ENCODE measurements at places on chromosomes 5 and 9.

- DNase-seq = no peak
Observed at GRCh38 chr5:162193012-162193411, 125.4 kb downstream of the GABRG2 start.

DNA sequence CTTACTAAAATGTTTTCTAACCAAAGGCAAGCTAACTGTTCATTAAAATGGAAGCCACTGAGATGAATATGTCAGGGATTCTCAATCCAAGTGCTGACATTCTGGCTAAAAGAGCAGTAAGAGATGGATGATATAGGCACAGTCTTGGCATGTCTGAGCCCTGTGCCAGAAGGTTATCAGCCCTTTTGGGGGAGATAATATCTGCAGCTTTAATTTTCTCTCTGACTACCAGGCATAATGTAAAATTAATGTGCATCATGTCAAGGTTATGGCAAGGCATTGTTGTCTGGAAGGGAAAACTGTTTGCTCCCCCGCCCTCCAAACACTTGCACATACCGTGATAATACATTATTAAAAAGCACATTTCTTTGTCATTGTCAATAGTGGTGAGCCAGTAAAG, 609.8 kb downstream of the ZNF608 start:
- no peak for DNase-seq

- no peak for DNase-seq
Observed at GRCh38 chr5:108548684-108549596, 167.0 kb upstream of the FBXL17 start.

DNA sequence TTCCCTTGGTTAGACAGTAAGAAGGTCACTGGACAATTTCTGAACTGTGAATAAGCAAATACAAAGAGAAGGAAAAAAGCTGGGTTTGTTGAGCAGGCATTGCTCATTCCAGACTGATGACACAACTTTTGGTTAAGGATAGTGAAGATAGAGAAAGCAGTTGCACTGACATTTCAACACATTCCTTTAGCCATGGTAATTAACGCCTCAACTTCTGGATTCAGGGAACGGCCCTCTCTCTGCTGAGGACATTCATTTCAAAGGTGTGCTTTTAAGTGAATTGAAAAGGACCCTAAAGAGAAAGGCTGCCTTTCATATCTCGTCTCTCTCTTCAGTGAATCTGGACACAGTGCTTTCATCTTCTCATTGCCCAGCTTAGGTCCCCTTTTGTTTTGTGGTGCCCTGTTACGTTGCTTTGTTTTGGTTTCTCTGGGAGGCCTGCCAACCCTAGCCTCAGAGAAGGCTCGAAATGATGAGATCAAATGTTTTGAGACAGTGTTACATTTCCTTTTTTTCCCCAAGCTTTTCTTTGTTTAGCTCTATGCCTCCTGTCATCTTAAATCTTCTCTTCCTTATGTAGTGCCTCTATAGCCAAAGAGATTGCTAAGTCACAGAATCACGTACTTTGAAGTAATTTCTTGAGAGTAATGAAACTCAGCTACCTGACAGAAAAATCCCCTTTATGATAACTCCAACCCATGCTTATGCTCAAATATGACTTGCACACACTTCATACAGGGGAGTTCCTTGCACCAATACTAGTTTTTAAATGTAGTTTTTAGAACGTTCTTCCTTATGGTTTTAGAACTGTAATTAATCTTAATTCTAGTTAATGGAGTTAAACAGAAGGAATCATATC, 94.4 kb upstream of the IFNE start:
- peak; percentile 38 for DNase-seq

DNA sequence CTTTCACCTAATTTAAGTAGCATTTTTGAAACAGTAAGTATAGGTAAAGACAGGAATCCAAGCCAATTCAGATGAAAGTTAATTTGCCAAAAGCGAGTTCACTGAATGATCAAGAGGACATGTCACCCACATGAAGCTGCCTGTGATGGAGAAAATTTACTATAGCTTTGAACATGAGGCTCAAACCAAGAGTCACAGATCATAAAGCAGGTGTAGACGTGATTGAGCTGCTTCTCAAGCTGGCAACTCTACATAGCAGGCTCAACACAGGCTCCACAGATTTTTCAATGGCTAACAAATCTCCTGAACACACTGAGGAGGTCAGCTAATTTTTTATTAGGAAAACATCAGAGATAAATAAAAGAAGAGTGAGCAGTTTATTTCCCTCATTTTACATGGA, 173.7 kb downstream of the FAM114A2 start:
- DNase-seq = no peak

GRCh38 chr9:125477089-125477544, 215.5 kb downstream of the GAPVD1 start:
- no peak for DNase-seq

- DNase-seq = peak; percentile 11
Observed at GRCh38 chr9:136665111-136665703, 2.5 kb downstream of the EGFL7 start.

DNA sequence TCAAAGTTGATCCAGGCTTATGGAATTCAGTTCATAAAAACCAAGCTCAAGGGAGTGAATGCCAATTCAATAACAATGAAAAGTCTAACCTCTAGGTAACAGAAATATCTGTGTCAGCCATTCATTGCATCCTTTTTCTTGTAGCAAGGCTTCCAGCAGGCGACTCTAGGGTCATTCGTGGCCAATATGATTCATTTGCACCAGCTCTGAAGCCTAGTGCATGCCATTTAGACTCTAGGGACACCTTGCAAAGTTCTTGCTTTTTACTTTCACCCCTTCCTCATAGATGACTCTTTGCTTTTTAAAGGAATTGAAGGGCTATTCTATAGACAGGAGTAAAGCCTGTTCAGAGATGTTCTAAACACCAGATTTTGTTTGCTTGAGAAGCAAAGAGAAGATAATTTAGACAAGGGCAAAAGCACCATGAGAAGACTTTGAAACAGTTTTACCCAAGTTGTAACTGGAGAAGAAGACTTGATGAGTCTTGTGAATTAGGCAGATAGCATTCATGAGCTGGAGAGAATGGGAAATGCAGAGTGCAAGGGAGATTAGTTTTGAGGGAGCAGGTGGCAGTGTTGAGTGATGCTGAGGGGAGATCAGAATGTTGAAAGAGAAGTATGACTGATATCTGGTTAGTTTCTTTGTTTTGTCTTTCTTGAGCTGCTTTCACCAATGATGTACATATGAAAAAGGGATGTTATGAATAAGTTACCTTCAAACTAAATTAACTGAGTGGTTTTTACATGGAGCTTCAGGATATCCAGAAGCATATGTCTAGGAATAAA, 94.5 kb downstream of the F2RL2 start:
- no peak for DNase-seq

GRCh38 chr5:59745415-59745863, 148.1 kb downstream of the PDE4D start:
- no peak for DNase-seq

DNA sequence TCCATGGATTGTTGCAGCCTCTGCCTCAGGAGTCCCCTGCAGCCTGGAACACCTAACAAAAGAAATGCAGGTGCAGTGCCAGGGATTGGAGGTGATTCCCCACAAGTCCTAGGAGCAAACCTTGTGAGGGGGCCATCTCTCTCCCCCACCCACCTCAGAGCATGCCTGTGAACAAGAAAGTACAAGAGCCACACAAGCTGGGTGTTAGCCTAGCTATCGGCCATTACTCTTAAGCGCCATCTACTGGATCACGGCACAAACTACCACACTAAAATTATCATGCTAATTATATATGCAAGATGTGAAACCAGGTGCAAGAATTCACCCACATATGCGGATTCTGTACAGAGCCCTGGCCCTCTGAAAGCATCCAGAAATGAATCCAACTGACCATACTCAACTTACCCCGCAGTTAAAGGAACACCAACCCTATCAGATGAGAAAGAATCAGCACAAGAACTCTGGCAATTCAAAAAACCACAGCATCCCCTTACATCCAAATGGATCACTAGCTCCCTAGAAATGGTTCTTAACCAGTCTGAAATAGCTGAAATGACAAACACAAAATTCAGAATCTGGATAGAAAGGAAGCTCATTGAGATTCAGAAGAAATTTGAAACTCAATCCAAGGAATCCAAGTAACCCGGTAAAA, 16.5 kb upstream of the PRSS3 start:
- DNase-seq = peak; percentile 65

- DNase-seq = peak; percentile 52
Observed at GRCh38 chr9:99253772-99254431, 31.8 kb downstream of the SEC61B start.

DNA sequence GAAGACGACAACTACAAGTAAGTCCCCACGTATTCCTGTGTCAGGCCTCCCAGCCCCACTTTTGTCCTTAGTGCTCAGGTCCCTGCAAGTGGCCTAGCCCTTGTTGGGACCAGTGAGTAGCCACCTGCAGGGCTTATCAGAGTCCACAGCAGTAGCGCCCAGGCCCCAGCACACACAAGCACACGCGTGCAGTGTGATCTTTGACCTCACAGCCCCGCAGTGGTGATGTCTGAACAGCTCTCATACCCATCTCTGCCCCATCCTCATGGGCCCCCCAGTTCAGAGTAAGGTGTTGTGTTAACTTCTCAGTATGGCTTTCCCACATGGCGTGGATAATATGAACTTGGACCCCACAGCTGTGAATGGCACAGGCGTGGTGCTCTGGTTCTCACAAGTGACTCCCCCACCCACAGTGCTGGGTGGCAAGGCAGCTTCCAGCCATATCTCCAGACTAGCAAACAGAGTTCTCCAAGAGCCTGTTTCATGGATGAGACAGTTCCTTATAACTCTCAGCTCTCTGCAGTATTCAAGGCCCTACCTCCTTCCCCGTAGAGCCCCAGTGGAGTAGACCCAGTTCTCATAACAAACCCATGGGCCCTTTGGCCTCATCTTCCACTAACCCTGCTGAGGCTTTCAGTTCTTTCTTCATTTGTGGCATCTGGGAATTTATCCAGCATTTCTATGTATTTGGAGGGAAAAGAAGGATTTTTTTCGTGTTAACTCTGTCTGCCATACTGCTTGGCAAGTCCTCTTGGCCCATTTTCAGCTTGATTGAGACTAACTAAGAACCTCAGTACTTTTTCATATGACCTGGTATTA, 46.5 kb upstream of the ANGPTL2 start:
- DNase-seq = no peak

GRCh38 chr9:15277400-15278090, 29.5 kb downstream of the TTC39B start:
- DNase-seq = no peak

DNA sequence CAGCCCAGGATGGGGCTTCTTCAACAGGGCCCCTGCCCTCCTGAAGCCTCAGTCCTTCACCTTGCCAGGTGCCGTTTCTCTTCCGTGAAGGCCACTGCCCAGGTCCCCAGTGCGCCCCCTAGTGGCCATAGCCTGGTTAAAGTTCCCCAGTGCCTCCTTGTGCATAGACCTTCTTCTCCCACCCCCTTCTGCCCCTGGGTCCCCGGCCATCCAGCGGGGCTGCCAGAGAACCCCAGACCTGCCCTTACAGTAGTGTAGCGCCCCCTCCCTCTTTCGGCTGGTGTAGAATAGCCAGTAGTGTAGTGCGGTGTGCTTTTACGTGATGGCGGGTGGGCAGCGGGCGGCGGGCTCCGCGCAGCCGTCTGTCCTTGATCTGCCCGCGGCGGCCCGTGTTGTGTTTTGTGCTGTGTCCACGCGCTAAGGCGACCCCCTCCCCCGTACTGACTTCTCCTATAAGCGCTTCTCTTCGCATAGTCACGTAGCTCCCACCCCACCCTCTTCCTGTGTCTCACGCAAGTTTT, 23.6 kb downstream of the PCDHGC5 start:
- peak; percentile 83 for DNase-seq

DNA sequence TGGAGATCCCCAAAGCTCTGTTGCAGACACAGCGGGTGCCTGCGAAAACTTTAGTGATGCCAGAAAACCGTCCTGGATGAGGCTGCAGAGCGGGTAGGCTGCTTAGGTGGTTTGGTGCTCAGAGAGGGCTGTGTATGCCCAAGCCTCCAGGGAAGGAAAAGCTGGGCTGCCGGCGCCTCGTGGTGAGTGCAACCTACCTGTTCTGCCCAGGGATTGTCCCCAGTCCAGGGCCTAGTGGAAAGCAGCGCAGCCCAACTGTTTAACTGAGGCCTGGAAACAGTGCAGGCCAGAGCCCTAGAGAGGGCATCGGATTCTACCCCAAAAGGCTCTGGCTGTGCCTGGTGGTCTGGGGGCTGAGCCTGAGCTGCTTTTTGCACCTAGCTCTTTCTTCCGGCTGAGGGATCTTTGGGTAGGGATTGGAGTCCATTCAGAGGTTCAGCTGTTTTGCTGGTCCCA, 2.8 kb downstream of the LMX1B start:
- no peak for DNase-seq

DNA sequence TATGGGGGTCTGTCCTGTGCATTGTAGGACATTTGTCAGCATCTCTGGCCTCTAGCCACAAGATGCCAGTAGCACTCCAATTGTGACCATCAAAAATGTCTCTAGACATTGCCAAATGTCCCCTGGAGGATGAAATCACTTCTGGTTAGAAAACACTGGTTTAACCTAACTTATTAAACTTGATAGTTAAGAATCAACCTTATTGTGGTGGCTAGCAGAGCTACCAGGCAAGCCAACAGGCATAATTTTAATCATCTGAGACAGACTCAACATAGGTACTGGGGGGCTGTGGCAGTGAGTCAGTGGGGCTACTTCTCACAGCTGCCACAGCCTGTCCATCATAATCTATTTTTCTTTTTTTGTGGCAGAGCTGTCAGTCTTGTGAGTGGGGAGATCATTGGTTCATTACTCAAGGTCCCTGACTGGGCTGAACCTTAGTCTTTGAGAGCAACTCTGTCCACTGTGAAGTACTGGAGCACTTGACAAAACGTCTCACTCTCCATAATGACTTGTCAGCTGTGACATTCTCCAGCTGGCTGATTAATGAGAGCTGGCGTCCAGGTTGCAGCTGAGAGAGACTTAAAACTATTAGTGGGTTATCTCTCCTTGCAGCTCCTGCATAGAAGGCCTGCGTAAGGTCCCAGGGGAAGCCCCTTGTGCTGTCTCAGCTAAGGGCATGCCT, 107.9 kb downstream of the DCP2 start:
- DNase-seq = no peak

DNA sequence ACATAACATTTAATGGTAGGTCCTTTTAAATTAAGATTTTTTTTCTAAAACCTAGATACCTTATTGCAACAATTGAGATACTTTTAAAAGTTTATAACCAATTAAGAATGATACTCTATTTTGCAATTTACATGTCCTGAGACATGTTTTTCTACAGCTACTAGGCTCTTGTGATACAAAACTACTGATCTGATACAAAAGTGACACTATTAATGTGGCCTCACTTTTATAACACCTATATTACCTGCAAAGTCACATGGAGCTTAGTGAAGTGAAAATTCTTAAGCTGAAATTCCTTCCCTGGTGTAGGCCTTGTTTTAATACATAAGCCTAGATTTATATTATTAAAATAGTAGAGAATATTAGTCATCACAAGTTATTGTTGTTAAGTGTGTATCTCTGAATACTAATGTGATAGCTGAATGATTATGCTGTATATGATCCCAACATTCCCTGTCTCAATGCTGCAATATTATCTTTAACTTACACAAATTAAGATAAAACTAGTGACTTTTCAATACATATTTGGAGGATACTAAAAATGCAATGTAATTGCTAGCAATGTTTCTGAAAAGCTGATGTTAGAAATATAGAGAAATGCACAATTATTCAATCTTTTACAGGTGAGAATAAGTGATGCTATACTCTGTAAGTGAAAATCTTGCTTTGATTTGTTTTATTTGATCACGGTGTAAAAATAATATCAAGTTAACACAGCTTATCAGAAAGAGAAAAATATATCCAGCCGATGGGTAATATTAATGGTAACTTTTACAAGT, 2.6 kb downstream of the NFIB start:
- DNase-seq = no peak

All from CD4-positive, alpha-beta T cell treated with Interleukin-4 for 1 hour (primary cell).